ENCODE measurements at places on chromosomes 4 and X. TPM values are rescaled to one million over a fixed set of nuclear protein-coding genes. Genes with fewer than 3 reads are reported as not detected.

The IGSF1 gene
- polyA plus RNA-seq = not detected

The SPANXD gene
- not detected for polyA plus RNA-seq

The FAM47E gene
- polyA plus RNA-seq = 0.23 TPM

The EFHC2 gene
- not detected for polyA plus RNA-seq

The TMA16 gene
- polyA plus RNA-seq = 12.0 TPM

The ZXDA gene
- 1.5 TPM for polyA plus RNA-seq

The TMPRSS11A gene
- polyA plus RNA-seq = not detected

The PIM2 gene
- 5.6 TPM for polyA plus RNA-seq

The ANK2 gene
- polyA plus RNA-seq = 3.2 TPM

The GRIA2 gene
- polyA plus RNA-seq = not detected

The PRRG3 gene
- not detected for polyA plus RNA-seq

The ALAS2 gene
- not detected for polyA plus RNA-seq

The DIPK2B gene
- not detected for polyA plus RNA-seq

The EDA gene
- polyA plus RNA-seq = 0.06 TPM

The CSAG3 gene
- not detected for polyA plus RNA-seq

The NMU gene
- polyA plus RNA-seq = not detected

The ARMCX2 gene
- polyA plus RNA-seq = 54.5 TPM

The ZMAT1 gene
- 0.99 TPM for polyA plus RNA-seq

The ESX1 gene
- polyA plus RNA-seq = not detected

The CCSER1 gene
- not detected for polyA plus RNA-seq

The CENPVL1 gene
- not detected for polyA plus RNA-seq

The NAA11 gene
- polyA plus RNA-seq = not detected

The ZNF330 gene
- polyA plus RNA-seq = 33.6 TPM

The FRMPD4 gene
- polyA plus RNA-seq = 0.82 TPM

The RAB39B gene
- 0.26 TPM for polyA plus RNA-seq

The PDZD4 gene
- polyA plus RNA-seq = 0.82 TPM

The BLTP1 gene
- 22.9 TPM for polyA plus RNA-seq

The PFKFB1 gene
- 0.15 TPM for polyA plus RNA-seq

The PAK3 gene
- 0.16 TPM for polyA plus RNA-seq

The GAK gene
- 20.0 TPM for polyA plus RNA-seq

The XK gene
- not detected for polyA plus RNA-seq

The RHOXF2B gene
- not detected for polyA plus RNA-seq
